Liver (tissue), 10 donors: ENCODE measurements at places on chromosomes 4 and X.

GRCh38 chrX:139795196-139795595 is 87.2 kb upstream of the MCF2 start:
- DNase-seq: no peak
- no peak overlapping the region for H3K4me3 ChIP-seq
- no peaks in the 10 kb centered on the region for H3K27me3 ChIP-seq
- no peak overlapping the region for H3K27ac ChIP-seq

GRCh38 chr4:161702287-161702686 is 461.5 kb downstream of the FSTL5 start:
- no peaks in the 10 kb centered on the region for H3K27me3 ChIP-seq
- H3K4me1 ChIP-seq: no peaks in the 10 kb centered on the region
- no peak overlapping the region for H3K27ac ChIP-seq
- DNase-seq: no peak
- no peak overlapping the region for H3K4me3 ChIP-seq
- H3K36me3 ChIP-seq: no peaks in the 10 kb centered on the region

DNA sequence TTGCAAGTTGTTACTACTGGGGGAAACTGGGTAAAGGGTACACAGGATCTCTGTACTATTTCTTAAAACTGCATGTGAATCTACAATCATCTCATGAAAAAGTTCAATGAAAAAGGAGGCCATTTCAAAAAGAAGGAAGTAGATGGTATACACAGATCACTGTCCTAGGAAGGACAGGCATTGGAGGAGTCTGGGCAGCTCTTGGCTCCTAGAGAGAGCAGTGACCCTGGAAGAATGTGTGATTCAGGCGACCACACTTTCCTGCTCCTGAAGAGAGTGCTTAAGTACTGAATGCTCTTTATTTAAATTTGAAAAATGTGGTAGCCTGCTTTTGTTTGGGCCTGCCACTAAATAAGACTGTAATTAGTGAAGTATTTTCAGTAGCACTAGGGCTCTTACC is 318.1 kb upstream of the CASK start:
- H3K27me3 ChIP-seq: no peaks in the 10 kb centered on the region
- DNase-seq: no peak
- no peaks in the 10 kb centered on the region for H3K36me3 ChIP-seq
- H3K4me3 ChIP-seq: no peak overlapping the region
- no peaks in the 10 kb centered on the region for H3K4me1 ChIP-seq

GRCh38 chrX:100194082-100194775 is 215.8 kb downstream of the PCDH19 start:
- H3K27me3 ChIP-seq: no peaks in the 10 kb centered on the region
- DNase-seq: no peak
- no peaks in the 10 kb centered on the region for H3K4me1 ChIP-seq
- no peak overlapping the region for H3K27ac ChIP-seq

- no peaks in the 10 kb centered on the region for H3K36me3 ChIP-seq
- H3K4me1 ChIP-seq: peaks cover 4% of the 10 kb centered on the region
- H3K27me3 ChIP-seq: no peaks in the 10 kb centered on the region
- no peak overlapping the region for H3K27ac ChIP-seq
- DNase-seq: no peak
- H3K4me3 ChIP-seq: no peak overlapping the region
Measured at GRCh38 chr4:128782875-128783614, 26.5 kb upstream of the JADE1 start.

GRCh38 chrX:9127986-9128385 is 94.1 kb upstream of the FAM9B start:
- H3K27me3 ChIP-seq: no peaks in the 10 kb centered on the region
- no peak overlapping the region for H3K4me3 ChIP-seq
- no peaks in the 10 kb centered on the region for H3K36me3 ChIP-seq
- H3K4me1 ChIP-seq: no peaks in the 10 kb centered on the region
- no peak for DNase-seq

GRCh38 chr4:97394653-97395052 is 748.6 kb downstream of the STPG2 start:
- H3K27me3 ChIP-seq: no peaks in the 10 kb centered on the region
- no peak overlapping the region for H3K27ac ChIP-seq
- H3K36me3 ChIP-seq: no peaks in the 10 kb centered on the region

GRCh38 chr4:113316879-113317278 is 267.4 kb downstream of the ANK2 start:
- no peaks in the 10 kb centered on the region for H3K36me3 ChIP-seq
- no peaks in the 10 kb centered on the region for H3K4me1 ChIP-seq

GRCh38 chr4:23631255-23631950 is 258.4 kb downstream of the PPARGC1A start:
- no peak overlapping the region for H3K4me3 ChIP-seq
- H3K36me3 ChIP-seq: no peaks in the 10 kb centered on the region
- no peak for DNase-seq
- H3K4me1 ChIP-seq: no peaks in the 10 kb centered on the region

- no peaks in the 10 kb centered on the region for H3K36me3 ChIP-seq
- no peaks in the 10 kb centered on the region for H3K4me1 ChIP-seq
- no peak overlapping the region for H3K4me3 ChIP-seq
- no peak for DNase-seq
Measured at GRCh38 chrX:134502686-134503085, 42.7 kb downstream of the HPRT1 start.

- H3K27me3 ChIP-seq: no peaks in the 10 kb centered on the region
- DNase-seq: no peak
- H3K36me3 ChIP-seq: no peaks in the 10 kb centered on the region
- peaks cover 34% of the 10 kb centered on the region for H3K4me1 ChIP-seq
- H3K4me3 ChIP-seq: no peak overlapping the region
- no peak overlapping the region for H3K27ac ChIP-seq
Measured at GRCh38 chr4:3786196-3786869, 20.1 kb downstream of the ADRA2C start.

GRCh38 chr4:4854649-4855295 is 4.7 kb upstream of the MSX1 start:
- peaks cover 20% of the 10 kb centered on the region for H3K4me1 ChIP-seq
- DNase-seq: no peak
- no peak overlapping the region for H3K4me3 ChIP-seq
- no peak overlapping the region for H3K27ac ChIP-seq
- no peaks in the 10 kb centered on the region for H3K36me3 ChIP-seq

DNA sequence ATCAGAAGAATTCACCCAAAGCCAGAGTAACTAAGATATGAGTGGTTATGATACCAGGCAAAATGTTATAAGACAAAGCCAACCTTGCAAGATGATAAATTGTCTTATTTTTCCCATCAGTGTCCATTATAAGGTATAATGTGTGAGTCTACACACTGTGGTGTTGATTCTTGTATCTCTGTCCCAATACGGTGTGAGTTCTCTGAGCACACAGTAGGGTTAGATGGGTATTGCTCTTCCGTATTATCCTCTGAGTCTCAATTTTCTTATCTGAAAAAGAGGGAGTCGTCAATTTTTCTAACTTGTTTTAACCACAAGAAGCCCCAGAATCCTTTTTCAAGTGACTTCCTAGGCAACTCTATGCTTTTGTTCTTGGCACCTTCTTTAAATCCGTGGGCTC is 69.9 kb downstream of the HMGB2 start:
- no peaks in the 10 kb centered on the region for H3K36me3 ChIP-seq
- no peak overlapping the region for H3K27ac ChIP-seq
- no peak for DNase-seq
- no peak overlapping the region for H3K4me3 ChIP-seq
- no peaks in the 10 kb centered on the region for H3K4me1 ChIP-seq

DNA sequence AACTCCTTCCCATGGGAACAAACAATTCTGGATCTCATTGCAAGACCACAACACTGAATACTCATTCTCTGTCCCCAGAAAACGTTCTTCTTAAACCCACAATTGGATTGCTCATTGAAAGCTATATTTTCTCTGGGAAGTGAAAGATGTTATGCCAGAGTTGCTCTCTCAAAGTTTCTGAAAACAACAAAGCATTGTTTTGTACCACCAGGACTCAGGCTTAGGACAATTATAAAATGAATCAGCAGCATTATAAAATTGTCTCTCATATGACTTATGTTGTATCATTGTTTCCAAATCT is 26.5 kb downstream of the TFDP3 start:
- H3K4me1 ChIP-seq: no peaks in the 10 kb centered on the region
- H3K4me3 ChIP-seq: no peak overlapping the region
- H3K27ac ChIP-seq: no peak overlapping the region
- H3K36me3 ChIP-seq: no peaks in the 10 kb centered on the region
- DNase-seq: no peak
- H3K27me3 ChIP-seq: no peaks in the 10 kb centered on the region

- H3K4me3 ChIP-seq: no peak overlapping the region
- no peak overlapping the region for H3K27ac ChIP-seq
- H3K36me3 ChIP-seq: no peaks in the 10 kb centered on the region
- H3K4me1 ChIP-seq: no peaks in the 10 kb centered on the region
Measured at GRCh38 chr4:69470561-69470960, 25.1 kb downstream of the UGT2B4 start.

- no peak overlapping the region for H3K4me3 ChIP-seq
- H3K36me3 ChIP-seq: no peaks in the 10 kb centered on the region
- no peaks in the 10 kb centered on the region for H3K27me3 ChIP-seq
- no peak for DNase-seq
- H3K27ac ChIP-seq: no peak overlapping the region
Measured at GRCh38 chrX:40434947-40435346, 145.8 kb upstream of the ATP6AP2 start.

GRCh38 chr4:72977936-72978485 is 91.5 kb downstream of the COX18 start:
- no peaks in the 10 kb centered on the region for H3K36me3 ChIP-seq
- H3K27me3 ChIP-seq: no peaks in the 10 kb centered on the region
- H3K4me1 ChIP-seq: no peaks in the 10 kb centered on the region
- DNase-seq: no peak
- no peak overlapping the region for H3K27ac ChIP-seq
- H3K4me3 ChIP-seq: no peak overlapping the region

DNA sequence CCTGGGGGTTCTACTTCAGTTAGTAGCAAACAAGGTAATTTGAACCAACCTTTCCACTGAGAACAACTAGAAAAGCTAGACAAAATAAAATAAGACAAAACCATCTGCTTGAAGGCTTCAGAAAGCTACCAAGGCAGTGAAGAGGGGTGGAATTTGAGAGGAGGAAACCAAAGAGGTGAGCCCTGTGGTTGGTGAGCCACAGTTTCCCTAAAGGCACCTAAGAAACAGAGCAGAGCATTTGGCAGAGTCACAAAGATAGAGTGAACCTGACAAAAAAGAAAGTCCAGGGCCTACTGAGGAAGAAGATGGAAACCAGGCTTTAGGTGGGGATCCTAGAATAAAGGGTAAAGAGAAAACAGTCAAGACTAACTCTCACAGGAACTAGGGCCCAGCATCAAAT is 44.3 kb downstream of the CHST7 start:
- H3K4me1 ChIP-seq: peaks cover 20% of the 10 kb centered on the region
- H3K27me3 ChIP-seq: no peaks in the 10 kb centered on the region
- H3K27ac ChIP-seq: no peak overlapping the region
- no peaks in the 10 kb centered on the region for H3K36me3 ChIP-seq

GRCh38 chr4:83828601-83829000 is 292.7 kb downstream of the GPAT3 start:
- no peak overlapping the region for H3K27ac ChIP-seq
- no peaks in the 10 kb centered on the region for H3K4me1 ChIP-seq
- no peak overlapping the region for H3K4me3 ChIP-seq
- H3K36me3 ChIP-seq: no peaks in the 10 kb centered on the region
- no peaks in the 10 kb centered on the region for H3K27me3 ChIP-seq

- DNase-seq: no peak
- H3K27ac ChIP-seq: no peak overlapping the region
- H3K4me3 ChIP-seq: no peak overlapping the region
- H3K27me3 ChIP-seq: no peaks in the 10 kb centered on the region
- H3K4me1 ChIP-seq: no peaks in the 10 kb centered on the region
Measured at GRCh38 chrX:110836001-110836400, 40.4 kb upstream of the CHRDL1 start.

GRCh38 chr4:81052119-81053068 is 21.9 kb downstream of the BMP3 start:
- no peaks in the 10 kb centered on the region for H3K27me3 ChIP-seq
- peaks cover 11% of the 10 kb centered on the region for H3K4me1 ChIP-seq
- H3K4me3 ChIP-seq: no peak overlapping the region
- H3K36me3 ChIP-seq: no peaks in the 10 kb centered on the region

GRCh38 chr4:164997324-164997723 is 19.9 kb upstream of the TRIM61 start:
- H3K27ac ChIP-seq: no peak overlapping the region
- no peaks in the 10 kb centered on the region for H3K36me3 ChIP-seq
- H3K4me3 ChIP-seq: no peak overlapping the region
- no peak for DNase-seq
- no peaks in the 10 kb centered on the region for H3K27me3 ChIP-seq

GRCh38 chrX:9538544-9539045 is 73.7 kb downstream of the TBL1X start:
- no peak overlapping the region for H3K27ac ChIP-seq
- no peaks in the 10 kb centered on the region for H3K27me3 ChIP-seq
- no peak for DNase-seq
- H3K4me1 ChIP-seq: peaks cover 7% of the 10 kb centered on the region
- no peak overlapping the region for H3K4me3 ChIP-seq

GRCh38 chrX:19555683-19556082 is 40.4 kb upstream of the MAP3K15 start:
- no peaks in the 10 kb centered on the region for H3K4me1 ChIP-seq
- H3K27ac ChIP-seq: no peak overlapping the region
- DNase-seq: no peak
- H3K4me3 ChIP-seq: no peak overlapping the region

- no peak overlapping the region for H3K4me3 ChIP-seq
- H3K27ac ChIP-seq: no peak overlapping the region
- peaks cover 5% of the 10 kb centered on the region for H3K4me1 ChIP-seq
Measured at GRCh38 chr4:772776-773175, 53.2 kb downstream of the CPLX1 start.

DNA sequence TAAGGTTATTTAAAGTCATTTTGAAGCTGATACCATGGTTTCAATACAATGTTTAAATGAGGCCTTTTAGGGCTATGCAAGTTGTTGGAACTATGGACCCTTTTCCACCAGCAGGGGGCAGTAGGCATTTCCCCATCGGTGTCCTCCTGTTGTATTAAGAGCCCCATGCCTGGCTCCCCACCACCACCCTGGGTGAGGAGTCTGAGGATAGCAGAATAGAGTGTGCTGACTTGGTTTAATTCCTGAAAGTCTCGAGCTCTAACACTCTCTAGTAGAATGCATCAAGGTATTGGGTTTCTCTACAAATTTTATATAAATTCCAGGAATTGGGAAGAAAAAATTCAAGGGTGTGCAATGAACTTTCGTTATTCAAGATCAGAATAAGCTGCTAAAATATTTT is 234.8 kb upstream of the JADE1 start:
- no peak overlapping the region for H3K4me3 ChIP-seq
- no peaks in the 10 kb centered on the region for H3K36me3 ChIP-seq
- peaks cover 21% of the 10 kb centered on the region for H3K4me1 ChIP-seq
- no peak overlapping the region for H3K27ac ChIP-seq

GRCh38 chrX:2374086-2374485 is 126.7 kb downstream of the DHRSX start:
- peaks cover 3% of the 10 kb centered on the region for H3K4me1 ChIP-seq
- no peaks in the 10 kb centered on the region for H3K36me3 ChIP-seq
- H3K27me3 ChIP-seq: no peaks in the 10 kb centered on the region
- DNase-seq: no peak
- no peak overlapping the region for H3K4me3 ChIP-seq
- no peak overlapping the region for H3K27ac ChIP-seq

DNA sequence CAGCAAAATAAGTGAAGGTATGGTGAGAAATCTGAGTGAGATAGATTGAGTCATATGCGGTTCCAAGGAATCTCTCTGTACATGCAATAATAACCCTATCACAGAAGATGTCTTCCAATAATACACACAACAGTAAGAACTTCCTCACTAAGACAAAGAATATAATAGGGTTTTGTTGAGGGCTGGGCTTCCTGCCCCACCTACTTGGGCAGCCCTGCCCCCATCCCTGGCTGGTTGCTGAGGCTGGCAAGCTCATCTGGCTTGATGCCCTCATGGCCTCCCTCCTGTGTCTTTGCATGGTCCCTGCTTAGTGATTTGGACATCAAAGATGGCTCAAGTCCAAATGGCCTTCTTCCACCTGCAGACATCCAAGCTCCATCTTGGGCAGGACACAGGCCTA is 2.7 kb downstream of the GEMIN8 start:
- no peak for DNase-seq
- no peaks in the 10 kb centered on the region for H3K4me1 ChIP-seq
- H3K4me3 ChIP-seq: no peak overlapping the region
